ENCODE measurements at places on chromosomes 4 and X. TPM values are rescaled to one million over a fixed set of nuclear protein-coding genes. Genes with fewer than 3 reads are reported as not detected.

- DNase-seq, result no peak
Observed at GRCh38 chr4:11074581-11075241, 354.0 kb downstream of the HS3ST1 start.

DNA sequence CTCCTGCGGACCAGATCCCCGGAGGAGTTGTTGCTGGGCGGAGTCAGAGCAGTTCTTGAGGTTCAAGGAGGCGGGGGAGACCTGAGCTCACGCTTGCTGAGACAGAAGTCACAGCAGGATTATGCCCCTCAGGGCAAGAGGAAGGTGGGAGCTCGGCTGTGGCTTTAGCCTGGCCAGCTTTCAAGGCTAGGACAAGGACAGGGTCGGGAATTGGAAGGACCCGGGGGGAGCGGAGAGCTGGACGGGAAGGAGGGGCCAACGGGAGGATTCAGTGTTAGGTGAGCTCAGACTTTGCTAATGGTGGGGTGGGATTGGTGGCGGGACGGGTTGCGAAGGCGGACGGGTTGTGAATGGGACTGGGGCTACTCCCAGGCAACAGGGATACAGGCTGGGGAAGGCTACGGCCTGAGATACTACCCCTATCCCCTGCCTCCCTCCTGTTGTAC is at the start of gene RIBC1:
RIBC1 (plus strand) TSS at position 13 of the 446 bp plus-strand sequence. CDS start 3,404 bp downstream, outside the sequence.
- no peak for DNase-seq

DNA sequence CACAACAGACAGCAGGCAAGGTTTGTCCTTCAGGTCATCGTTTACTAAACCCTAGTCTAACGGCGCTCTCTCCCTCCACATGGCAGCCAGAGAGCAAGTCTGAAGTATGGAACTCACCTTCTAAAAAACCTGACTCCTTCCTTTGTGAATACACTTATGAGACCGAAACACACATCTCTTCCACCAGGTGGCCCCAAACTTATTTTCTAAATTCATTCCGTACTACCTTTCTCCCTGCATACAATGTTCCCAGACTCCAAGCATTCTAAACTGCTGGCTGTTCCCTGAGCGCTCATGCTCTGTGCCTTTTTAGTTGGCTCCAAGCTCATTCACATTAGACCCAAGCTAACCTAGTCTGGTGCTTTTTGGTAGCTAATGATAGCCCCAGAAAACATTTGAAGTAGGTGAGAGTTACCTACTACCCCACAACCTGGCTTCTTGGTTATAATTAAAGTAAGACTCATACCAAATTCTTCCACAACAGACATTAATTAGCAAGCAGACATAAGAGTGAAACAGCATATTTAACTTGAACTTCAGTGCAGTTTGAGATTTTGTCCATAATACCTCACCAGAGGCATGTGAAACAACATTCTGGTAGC is 67.6 kb upstream of the DCLK2 start:
- peak; percentile 77 for DNase-seq

- DNase-seq, result no peak
Observed at GRCh38 chrX:155262970-155263754, 1.1 kb downstream of the RAB39B start.

DNA sequence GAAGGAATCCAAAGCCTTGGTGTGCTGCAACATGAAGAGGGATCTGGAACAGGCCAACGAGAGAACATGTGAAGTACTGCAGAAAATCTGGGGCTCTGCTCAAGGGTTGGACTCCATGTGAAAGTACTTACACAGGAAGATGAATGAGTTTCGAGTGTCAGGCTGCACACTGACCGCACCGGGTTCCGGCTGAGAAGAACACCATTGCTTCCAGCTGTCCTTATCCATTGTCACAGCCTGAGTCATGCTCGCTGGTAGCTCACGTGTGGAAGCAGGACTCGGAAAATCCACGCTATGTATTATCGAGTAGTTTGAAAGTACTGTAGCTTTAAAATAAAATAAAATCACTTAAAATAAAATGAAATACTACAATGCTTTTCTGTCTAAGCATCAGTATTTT is 50.4 kb upstream of the TBL1X start:
- no peak for DNase-seq

- no peak for DNase-seq
Observed at GRCh38 chr4:94722270-94722669, 35.5 kb upstream of the BMPR1B start.

DNA sequence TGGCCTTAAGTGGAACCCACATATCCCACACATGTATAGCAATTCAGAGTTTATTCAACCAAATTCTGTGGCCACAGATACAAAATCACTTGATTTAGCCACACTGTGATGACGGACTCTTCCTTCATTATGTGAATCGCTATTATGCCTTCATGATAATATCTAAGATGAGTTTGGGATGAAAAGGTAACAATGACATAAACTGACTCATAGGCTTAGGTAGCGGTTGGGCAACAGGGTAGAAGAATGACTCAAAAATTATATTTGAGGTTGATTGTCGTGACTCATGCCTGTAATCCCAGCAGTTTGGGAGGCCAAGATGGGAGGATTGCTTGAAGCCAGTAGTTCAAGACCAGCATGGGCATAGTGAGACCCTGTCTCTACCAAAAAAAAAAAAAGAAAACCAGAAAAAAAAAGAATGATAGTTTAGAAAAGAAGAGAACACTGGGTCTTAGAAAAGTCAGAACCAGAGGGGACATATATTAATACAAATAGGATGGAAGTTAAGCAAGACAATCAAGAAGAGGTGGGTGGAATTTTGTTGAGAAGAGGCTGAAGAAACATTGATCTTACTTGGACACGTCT is 70.4 kb upstream of the USP9X start:
- DNase-seq, result peak; percentile 83

DNA sequence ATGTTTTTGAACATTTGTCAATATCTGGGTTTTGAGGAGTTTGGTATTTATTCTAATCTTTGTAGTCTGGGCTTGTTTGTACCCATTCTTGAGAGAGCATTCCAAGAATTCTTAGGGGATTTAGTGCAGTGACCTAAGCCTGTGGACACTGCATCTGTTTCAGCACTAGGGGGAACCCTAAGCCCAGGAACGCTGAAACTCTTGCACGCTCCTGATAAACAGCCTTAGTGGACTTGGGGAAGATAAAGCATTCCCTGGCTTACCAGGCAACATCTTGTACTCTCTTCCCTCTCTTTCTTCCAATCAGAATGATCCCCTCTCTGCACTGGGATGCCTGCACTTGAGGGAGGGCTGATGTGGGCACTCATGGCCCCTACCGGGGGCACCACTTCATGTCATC is 654.9 kb upstream of the HTR2C start:
- peak; percentile 6 for DNase-seq

DNA sequence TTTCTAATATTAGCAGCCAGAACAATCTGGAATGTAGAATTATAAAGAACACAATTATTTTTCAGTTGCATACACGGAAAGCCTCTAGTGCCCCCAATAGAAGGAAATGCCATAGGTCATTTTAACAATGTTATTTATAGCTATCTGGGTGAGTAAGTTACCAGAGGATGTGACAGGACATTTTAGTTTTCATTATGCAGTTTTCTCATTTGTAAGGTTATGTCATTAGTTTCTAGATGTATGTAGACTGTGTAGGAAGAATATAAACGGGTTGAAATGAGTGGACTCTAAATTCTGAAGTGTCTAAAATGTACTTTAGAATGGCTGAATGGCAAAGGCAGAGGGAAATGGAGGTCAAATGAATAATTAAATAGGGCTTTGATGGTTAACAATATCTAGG is 213.3 kb downstream of the DTHD1 start:
- DNase-seq, result no peak

The XPNPEP2 gene
- total RNA-seq, result not detected

The PRRG1 gene
- 18.0 TPM for total RNA-seq

The RTL3 gene
- not detected for total RNA-seq

The PDGFRA gene
- 0.10 TPM for total RNA-seq

The SPANXN4 gene
- not detected for total RNA-seq

The CTAG2 gene
- not detected for total RNA-seq
